ENCODE measurements at places on chromosomes 1 and 21.

- no peak for DNase-seq
These were observed 3.9 kb downstream of the KPNA6 start for GRCh38 chr1:32111789-32112188.

DNA sequence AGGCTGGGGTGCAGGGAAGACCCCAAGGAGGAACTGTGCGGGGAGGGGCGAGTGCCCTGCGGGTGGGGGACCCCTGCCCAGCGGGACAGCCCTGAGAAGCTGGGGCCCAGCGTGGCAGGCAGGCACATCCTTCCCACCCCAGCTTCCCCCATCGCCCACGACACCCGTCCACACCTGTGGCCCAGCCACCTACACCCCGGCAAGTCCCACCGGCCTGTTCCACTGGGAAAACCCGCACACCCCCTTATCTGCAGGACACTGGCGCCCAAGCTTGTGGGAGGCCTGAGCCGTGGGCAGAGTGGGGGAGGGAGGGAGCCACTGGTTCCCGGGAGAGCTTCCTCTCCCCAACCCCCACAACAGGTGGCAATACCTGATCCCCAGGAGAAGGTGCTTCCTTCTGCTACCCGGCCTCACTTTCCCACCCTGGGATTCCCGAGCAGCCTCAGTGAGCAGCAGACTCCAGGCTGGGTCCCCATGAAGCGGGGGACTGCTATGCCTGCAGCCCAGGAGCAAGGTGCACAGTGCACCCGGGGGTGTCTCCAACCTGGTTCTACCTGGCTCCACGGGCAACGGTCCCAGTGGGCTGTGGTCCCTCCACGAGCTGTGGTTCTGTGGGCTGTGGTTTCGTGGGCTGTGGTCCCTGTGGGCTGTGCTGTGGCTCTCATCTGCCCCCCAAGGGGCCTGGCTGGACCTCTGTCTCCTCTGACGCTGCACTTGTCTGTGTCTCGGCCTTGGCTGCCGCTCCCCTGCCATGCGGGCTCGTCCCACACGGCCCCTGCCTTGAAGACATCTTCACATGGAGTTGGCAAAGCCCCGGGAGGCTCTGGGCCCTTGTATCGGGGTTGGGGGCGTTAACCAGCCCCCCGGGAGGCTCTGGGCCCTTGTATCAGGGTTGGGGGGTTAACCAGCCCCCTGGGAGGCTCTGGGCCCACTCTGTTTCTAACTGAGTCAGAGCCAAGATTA lies 37.8 kb upstream of the POFUT2 start:
- DNase-seq: no peak

- peak; percentile 9 for DNase-seq
These were observed 150.1 kb upstream of the FGGY start for GRCh38 chr1:59146651-59147358.

GRCh38 chr21:44938772-44939531 lies 877 bp upstream of the SLX9 start:
- DNase-seq: no peak

GRCh38 chr1:41735631-41736260 lies 183.0 kb downstream of the HIVEP3 start:
- peak; percentile 85 for DNase-seq

DNA sequence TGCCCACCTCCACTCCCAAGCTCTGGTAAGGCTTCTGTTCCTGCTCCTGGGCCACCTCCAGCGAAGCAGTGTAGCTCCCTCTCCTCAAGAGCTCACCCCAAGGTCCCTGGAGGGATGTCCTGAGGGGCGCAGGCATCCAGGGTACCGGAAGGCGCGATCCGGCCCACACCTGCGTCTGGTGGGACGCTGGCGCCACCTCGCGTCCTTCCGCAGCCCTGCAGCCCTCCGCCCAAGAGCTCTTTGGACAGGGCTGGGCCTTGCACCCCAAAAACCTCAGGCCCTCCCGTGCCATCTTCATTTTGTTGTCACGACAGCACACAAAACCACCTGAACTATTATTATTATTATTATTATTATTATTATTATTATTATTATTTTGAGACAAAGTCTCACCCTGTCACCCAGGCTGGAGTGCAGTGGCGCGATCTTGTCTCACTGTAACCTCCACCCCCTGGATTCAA lies 49.2 kb upstream of the PAX7 start:
- DNase-seq: peak; percentile 18

- DNase-seq: no peak
These were observed 21.3 kb downstream of the RAB3B start for GRCh38 chr1:51969038-51969705.

Data from head of caudate nucleus (tissue), 42 donors.